Activated CD8-positive, alpha-beta memory T cell treated with anti-CD3 and anti-CD28 coated beads, Interleukin-2, amount 10 ng/mL, durations not matched to agents 7 days and 5 days (primary cell): ENCODE measurements at places on chromosomes 3 and 15. TPM values are rescaled to one million over a fixed set of nuclear protein-coding genes. Genes with fewer than 3 reads are reported as not detected.

- peaks cover 2% of the 10 kb centered on the region for H3K36me3 ChIP-seq
- DNase-seq = no peak
- H3K4me1 ChIP-seq = peaks cover 12% of the 10 kb centered on the region
These were observed 5.8 kb downstream of the FMN1 start for GRCh38 chr15:33188641-33189257.

- no peak overlapping the region for H3K4me3 ChIP-seq
- H3K36me3 ChIP-seq = no peaks in the 10 kb centered on the region
- no peak overlapping the region for H3K27ac ChIP-seq
- H3K27me3 ChIP-seq = peaks cover 19% of the 10 kb centered on the region
- no peak for DNase-seq
These were observed 17.1 kb downstream of the MAGEF1 start for GRCh38 chr3:184694716-184695115.

- H3K4me1 ChIP-seq = peaks cover 44% of the 10 kb centered on the region
- H3K4me3 ChIP-seq = peak overlapping the region; percentile 69
- peak overlapping the region; percentile 87 for H3K27ac ChIP-seq
- H3K36me3 ChIP-seq = peaks cover 53% of the 10 kb centered on the region
These were observed 9.5 kb downstream of the RUVBL1 start for GRCh38 chr3:128113817-128114794.

DNA sequence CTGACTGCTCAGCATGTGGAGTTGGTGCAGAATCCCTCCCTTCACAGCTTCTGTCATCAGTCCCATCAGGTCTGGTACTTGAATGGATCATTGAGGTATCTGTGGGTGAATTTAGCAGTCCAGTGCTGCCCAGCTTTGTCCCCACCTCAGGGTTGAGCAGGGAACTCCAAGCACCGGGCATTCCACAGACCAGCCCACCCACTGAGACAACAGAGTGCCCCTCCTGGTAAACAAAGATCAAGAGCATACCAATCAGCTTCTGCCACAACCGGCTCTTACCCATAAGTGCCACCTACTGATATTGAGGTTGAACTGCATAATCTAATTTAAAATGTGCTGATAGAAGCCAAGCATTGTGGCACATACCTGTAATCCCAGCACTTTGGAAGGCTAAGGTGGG, 57.1 kb upstream of the FXR1 start:
- no peaks in the 10 kb centered on the region for H3K36me3 ChIP-seq
- no peak overlapping the region for H3K27ac ChIP-seq
- DNase-seq = no peak
- no peaks in the 10 kb centered on the region for H3K4me1 ChIP-seq
- H3K27me3 ChIP-seq = no peaks in the 10 kb centered on the region
- H3K4me3 ChIP-seq = no peak overlapping the region

- no peak overlapping the region for H3K27ac ChIP-seq
- DNase-seq = no peak
- H3K27me3 ChIP-seq = no peaks in the 10 kb centered on the region
- no peak overlapping the region for H3K4me3 ChIP-seq
These were observed 36.3 kb downstream of the KNL1 start for GRCh38 chr15:40630313-40630712.

DNA sequence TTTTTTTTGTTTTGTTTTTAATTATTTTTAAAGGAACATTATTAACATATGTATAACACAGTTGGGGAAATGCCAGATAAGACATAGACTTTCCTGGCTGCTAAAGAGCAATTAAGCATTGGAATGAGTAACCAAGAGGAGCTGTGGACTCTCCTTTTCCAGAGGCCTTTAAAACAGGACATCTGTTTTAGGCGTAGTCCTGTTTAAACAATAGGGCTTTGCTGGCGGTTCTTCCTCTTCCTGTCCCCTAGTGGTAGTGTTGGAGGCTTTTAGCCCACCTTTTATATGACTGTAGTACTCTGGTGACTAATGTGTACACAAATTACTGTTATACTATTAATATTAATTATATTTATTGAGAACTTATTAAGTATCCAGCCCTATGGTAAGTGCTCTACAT, 81.9 kb downstream of the PPARG start:
- no peak overlapping the region for H3K4me3 ChIP-seq
- H3K27ac ChIP-seq = no peak overlapping the region
- no peaks in the 10 kb centered on the region for H3K36me3 ChIP-seq
- DNase-seq = no peak
- H3K4me1 ChIP-seq = no peaks in the 10 kb centered on the region

GRCh38 chr3:194631696-194632095, 1.5 kb downstream of the TMEM44 start:
- no peak overlapping the region for H3K27ac ChIP-seq
- peaks cover 14% of the 10 kb centered on the region for H3K4me1 ChIP-seq
- DNase-seq = no peak
- no peaks in the 10 kb centered on the region for H3K27me3 ChIP-seq
- H3K4me3 ChIP-seq = peak overlapping the region; percentile 83

DNA sequence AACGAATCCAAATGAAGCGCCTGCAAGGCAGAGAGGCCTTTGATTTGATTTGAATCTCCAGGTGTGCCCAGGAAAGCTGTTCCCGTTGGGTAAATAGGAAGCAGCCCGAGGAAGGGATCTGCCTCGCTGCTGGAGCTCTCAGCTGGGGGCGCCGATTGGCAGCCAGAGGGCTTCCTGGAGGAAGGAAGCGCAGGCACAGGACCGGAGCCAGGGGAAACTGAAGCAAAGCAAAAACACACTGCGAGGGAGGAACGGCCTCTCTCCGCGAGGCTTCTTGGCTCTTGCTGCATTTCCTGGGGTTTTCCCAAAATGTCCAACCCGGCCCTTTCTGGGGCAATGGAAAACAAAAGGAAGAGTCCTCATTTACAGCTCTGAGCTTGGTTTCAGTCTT, 80.3 kb downstream of the TMEM266 start:
- DNase-seq = no peak
- H3K36me3 ChIP-seq = no peaks in the 10 kb centered on the region
- peaks cover 57% of the 10 kb centered on the region for H3K27me3 ChIP-seq
- H3K4me3 ChIP-seq = no peak overlapping the region
- H3K27ac ChIP-seq = no peak overlapping the region

GRCh38 chr3:146019508-146019907, 141.5 kb downstream of the PLOD2 start:
- no peaks in the 10 kb centered on the region for H3K4me1 ChIP-seq
- H3K27me3 ChIP-seq = no peaks in the 10 kb centered on the region
- H3K4me3 ChIP-seq = no peak overlapping the region
- no peak overlapping the region for H3K27ac ChIP-seq

- peaks cover 30% of the 10 kb centered on the region for H3K36me3 ChIP-seq
- H3K27ac ChIP-seq = peak overlapping the region; percentile 94
- H3K4me1 ChIP-seq = peaks cover 42% of the 10 kb centered on the region
- H3K4me3 ChIP-seq = peak overlapping the region; percentile 97
- DNase-seq = no peak
These were observed 419 bp downstream of the FAM227B start for GRCh38 chr15:49620199-49620598.

GRCh38 chr3:139601191-139601961, 61.8 kb upstream of the RBP1 start:
- DNase-seq = no peak
- no peaks in the 10 kb centered on the region for H3K4me1 ChIP-seq
- H3K27me3 ChIP-seq = no peaks in the 10 kb centered on the region

- H3K4me1 ChIP-seq = no peaks in the 10 kb centered on the region
- H3K36me3 ChIP-seq = no peaks in the 10 kb centered on the region
- H3K4me3 ChIP-seq = no peak overlapping the region
These were observed 374.5 kb downstream of the IL20RB start for GRCh38 chr3:137332297-137332696.

DNA sequence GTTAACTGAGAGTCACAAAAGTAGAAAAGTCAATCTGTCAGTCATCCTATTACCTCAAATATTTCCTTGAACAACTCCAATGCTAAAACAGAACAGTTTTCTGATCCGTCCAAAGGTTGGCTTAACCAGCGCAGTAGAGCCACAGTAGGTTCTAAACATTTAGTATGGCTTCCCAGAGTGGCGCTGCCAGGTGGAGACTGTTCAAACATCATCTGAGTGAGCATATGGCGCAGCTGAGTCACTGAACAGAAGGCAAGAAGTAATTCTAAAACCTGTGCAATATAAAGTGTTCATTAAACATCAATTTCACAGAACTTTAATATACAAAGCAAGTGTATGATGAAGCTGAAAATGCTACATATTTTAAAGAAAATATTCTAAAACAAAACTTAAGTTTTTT, 19.9 kb downstream of the CIP2A start:
- peaks cover 12% of the 10 kb centered on the region for H3K4me1 ChIP-seq
- no peak overlapping the region for H3K27ac ChIP-seq
- H3K4me3 ChIP-seq = no peak overlapping the region
- H3K36me3 ChIP-seq = peaks cover 58% of the 10 kb centered on the region
- DNase-seq = no peak

DNA sequence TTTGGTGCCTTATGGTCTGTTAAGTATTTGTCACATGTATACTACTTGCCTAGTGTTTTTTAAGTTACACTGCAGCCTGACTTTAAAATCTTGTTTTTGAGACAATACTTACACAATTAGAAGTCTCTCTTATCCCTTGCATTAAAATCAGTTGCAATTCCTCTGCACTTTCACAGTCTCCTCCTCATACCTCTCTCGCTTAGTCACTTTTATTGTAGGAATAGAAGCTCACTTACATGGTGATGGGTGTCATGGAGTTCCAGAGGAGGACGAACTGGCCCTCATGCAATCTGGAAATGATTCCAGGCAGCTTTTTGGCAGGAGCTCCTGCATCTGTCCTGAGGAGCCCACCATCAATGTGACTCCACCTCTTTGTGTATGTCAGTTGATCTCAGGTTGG, 238.4 kb upstream of the TBC1D5 start:
- H3K36me3 ChIP-seq = no peaks in the 10 kb centered on the region
- no peak overlapping the region for H3K27ac ChIP-seq
- DNase-seq = no peak
- H3K4me3 ChIP-seq = no peak overlapping the region

DNA sequence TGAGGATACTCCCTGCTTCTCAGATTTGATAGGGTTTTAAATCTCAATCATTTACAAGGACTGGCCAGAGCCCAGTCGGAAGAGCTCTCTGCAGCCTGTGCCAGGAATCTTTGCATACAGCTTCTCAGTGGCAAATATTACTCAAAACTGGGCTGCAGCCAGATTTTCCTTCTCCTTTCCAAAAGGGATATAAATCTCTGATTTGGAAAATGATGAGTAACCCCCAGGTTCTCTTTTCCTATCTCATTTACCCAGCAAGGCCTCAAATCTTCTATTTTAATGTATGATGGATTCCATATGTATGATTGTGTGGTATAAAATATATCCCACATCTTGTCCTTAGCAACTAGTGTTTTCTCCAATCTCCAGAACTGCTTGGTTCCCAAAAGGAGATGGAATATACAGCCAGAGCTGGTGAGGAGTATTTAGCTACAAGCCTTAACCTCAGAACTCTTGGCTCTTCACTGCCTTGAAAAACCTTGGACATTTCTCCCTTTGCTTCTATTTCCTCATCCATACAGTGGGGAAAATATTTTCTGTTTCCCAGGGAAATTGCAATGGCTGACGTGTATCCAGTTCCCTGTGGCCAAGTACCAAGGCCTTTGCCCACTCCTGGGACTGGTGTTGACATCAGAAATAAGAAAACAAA, 114.4 kb downstream of the ATG7 start:
- no peak for DNase-seq
- H3K36me3 ChIP-seq = peaks cover 3% of the 10 kb centered on the region
- no peak overlapping the region for H3K27ac ChIP-seq
- no peak overlapping the region for H3K4me3 ChIP-seq
- peaks cover under 1% of the 10 kb centered on the region for H3K4me1 ChIP-seq

DNA sequence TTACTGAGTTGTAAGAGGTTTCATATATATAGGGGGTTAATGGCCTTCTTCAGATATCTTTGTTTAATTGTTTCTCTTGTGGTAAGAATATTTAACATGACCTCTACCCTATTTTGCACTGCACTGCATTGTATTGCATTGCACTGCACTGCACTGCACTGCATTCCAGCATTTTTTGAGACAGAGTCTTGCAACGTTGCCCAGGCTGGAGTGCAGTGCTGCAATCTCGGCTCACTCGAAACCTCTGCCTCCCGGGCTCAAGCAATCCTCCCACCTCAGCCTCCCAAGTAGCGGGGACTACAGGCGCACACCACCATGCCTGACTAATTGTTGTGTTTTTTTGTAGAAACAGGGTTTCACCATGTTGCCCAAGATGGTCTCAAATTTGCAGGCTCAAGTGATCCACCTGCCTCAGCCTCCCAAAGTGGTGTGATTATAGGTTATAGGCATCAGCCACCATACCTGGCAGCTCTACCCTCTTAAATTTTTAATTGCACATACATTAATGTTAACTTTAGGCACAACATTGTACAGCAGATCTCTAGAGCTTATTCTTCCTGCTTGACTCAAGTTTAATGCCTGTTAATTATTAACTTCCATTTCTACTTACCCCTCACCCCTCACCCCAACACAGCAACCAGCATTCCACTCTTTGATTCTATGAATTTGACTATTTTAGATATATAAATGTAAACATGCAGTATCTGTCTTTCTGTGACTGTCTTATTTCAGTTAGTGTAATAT, 38.4 kb downstream of the NEDD4 start:
- H3K27me3 ChIP-seq = no peaks in the 10 kb centered on the region
- no peak overlapping the region for H3K4me3 ChIP-seq
- H3K27ac ChIP-seq = no peak overlapping the region
- H3K4me1 ChIP-seq = no peaks in the 10 kb centered on the region
- H3K36me3 ChIP-seq = peaks cover 8% of the 10 kb centered on the region

DUOX1 gene
- total RNA-seq = 0.07 TPM

CTXN2 gene
- not detected for total RNA-seq

ACTC1 gene
- not detected for total RNA-seq

BCHE gene
- total RNA-seq = not detected

MRAS gene
- not detected for total RNA-seq

AADACL2 gene
- not detected for total RNA-seq

FEZF2 gene
- not detected for total RNA-seq

CAV3 gene
- total RNA-seq = not detected

RARB gene
- total RNA-seq = not detected

SLC27A2 gene
- total RNA-seq = 36.4 TPM

ALDH1A3 gene
- total RNA-seq = not detected

INAFM2 gene
- total RNA-seq = 10.2 TPM

MKRN2OS gene
- not detected for total RNA-seq

ARPP21 gene
- total RNA-seq = not detected

IMPG2 gene
- 0.29 TPM for total RNA-seq

HIGD2B gene
- total RNA-seq = not detected

PLD1 gene
- total RNA-seq = 3.4 TPM
